ENCODE measurements at places on chromosomes 4 and X. TPM values are rescaled to one million over a fixed set of nuclear protein-coding genes. Genes with fewer than 3 reads are reported as not detected.

DNA sequence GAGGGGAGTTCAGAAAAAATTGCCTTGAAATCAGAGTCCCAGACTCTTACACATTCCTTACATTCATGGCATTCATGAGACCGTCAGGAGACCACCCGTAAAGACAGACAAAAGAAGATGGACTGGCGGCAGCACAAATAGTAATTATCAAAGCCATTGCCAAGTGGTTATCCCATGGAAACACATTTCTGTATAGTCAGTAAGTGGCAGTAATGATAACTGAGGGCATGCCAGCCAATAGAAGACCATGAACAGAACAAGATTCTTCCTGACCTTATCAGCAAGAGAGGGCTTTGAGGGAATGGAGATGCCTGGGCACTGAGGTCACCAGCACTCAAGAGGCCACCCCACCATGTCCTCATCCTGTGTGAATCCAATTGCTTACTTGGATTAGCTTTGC is 121.7 kb upstream of the HCCS start:
- no peak for DNase-seq

GRCh38 chr4:189497516-189497915 is 443.2 kb upstream of the FRG1 start:
- DNase-seq: no peak

Gene CHRNA9
- total RNA-seq: not detected

DNA sequence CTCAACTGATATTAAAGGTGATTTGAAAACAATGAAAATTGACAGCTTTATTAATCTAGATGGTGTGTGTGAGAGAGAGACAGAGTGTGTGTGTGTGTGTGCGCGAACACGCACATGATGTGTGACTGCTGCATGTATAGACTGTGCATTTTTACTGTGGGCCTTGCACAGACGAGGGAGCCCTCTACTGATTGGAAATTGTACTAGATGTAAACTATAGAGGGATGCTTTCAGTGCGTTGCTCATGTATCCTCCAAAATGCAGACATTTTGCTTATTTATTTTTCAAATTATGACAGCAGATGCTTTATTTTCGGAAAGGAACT is 168.4 kb upstream of the GK2 start:
- no peak for DNase-seq

DNA sequence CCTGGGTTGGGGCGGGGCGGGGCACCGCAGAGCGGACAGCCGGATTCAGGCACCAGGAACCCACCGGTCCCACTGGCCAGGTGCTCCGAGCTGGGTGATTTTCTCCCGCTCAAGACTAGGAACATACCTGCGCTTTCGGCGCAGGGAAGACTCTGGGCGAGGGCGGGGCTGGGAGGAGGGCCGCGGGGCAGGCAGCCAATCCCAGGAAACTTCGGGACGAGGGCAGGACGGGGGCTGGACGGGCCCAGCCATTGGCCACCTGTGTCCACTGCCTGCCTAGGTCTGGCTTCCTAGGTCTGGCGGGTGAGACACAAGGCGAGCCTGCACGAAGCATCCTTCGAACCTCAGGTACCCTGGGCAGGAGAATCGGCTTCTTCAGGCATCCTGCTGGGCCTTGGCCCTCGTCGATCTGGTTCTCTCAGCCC is 274 bp upstream of the ERVMER34-1 start:
- DNase-seq: peak; percentile 59

- no peak for DNase-seq
Measured at GRCh38 chr4:91285487-91285886, 1018.3 kb upstream of the GRID2 start.

DNA sequence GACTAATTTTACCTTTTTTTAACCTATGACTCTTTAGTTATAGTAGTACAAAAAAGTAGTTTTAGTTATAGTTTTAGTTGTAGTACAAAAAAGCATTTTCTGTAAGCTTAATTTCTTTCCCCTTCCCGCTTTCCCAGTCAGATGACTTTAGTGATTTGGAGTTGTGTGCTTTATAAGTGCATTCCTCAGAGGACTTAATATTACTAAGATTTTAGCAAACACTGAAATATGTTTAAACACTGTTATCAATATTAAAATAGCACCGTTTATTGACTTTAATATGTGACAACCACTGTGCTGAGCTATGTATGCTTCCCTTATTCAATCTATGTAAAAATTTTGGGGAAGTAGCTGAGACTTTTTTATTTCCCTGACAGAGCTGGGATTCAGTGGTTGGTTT is 22.8 kb downstream of the GUF1 start:
- no peak for DNase-seq

- peak; percentile 95 for DNase-seq
Measured at GRCh38 chr4:76251441-76252270, at the start of gene FAM47E. TSS of gene FAM47E (plus strand) at chr4:76251721. CDS start at chr4:76251747, 26 bp downstream.
